ENCODE measurements at places on chromosomes 3 and 15.
A peak's percentile ranks its signal among the peaks of the same experiment; 100 is the strongest.

- DNase-seq: no peak
Measured at GRCh38 chr15:101232677-101233076, 19.2 kb downstream of the CHSY1 start.

DNA sequence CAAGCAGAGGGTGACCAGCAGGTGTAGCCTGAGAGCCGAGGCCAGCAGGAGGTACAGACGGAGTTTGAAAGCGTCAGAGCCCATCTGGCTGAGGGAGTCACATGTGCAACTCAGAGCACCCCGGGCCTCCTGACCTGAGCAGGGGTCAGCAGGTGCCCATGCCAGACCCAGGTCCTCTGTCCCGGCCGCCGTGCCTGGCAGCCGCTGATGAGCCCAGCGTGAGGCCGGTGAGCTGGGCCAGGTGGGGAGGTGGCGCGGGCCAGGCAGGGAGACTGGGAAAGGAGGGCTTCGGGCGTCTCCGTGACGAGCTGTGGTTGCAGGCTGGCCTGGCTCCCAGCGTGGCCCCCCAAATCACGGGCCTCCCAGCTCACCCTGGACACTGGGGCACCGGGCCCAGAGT is 130.9 kb downstream of the CHSY1 start:
- DNase-seq: no peak

DNA sequence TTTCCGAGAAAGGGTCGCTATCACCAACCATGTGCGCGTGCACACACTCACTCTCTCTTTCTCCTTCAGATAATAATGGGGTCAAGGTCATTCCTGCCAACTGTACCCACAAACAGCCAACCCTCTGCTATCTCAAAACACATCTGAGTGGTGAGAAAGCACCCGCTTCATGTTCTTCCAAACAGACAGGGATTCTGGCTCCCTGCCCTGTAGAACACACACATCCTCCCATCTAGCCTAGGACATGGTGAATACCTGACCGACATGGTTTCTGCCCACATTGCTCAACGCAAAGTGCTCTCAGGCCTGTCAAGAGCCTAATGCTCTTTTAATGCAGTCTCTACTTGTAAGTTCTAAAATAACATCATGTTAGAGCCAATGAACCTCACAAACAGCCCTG is 302.2 kb downstream of the FOXP1 start:
- no peak for DNase-seq

- no peak for DNase-seq
Measured at GRCh38 chr3:165233501-165234195, 37.5 kb upstream of the SLITRK3 start.

- no peak for DNase-seq
Measured at GRCh38 chr15:34786206-34786605, 9.1 kb downstream of the ACTC1 start.

DNA sequence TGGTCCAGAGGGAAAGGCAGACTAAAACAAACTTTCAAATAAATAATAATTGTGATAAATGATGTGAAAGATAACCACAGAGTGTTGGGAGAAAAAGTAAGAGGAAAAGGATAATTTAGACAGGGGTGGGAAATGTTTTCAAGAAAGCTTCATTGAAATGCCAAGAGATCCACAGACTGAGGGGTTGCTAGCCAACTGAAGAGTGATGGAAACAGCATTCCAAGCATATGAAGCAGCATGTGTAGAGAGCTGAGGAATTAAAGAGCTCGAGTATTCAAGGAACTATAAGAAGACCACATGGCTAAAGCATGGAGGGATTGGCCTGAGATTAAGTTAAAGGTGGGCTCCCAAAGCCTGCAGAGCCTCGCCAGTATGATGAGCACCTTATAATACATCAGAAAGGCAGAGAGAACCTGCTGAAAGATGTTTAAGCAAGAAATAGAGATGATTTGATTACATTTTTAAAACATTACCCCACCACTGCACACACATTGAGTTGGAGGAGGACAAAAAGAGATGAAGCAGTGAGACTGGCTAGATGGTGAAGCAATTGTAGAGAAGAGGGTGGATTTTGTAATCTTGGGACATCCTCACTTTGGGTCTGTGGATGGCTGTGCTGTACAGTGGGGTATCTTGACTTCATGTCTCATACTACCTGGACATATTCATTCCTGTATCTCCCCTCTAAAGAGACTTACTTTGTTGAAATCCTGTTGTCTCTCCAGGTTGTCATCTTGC is 100.8 kb downstream of the STAC start:
- no peak for DNase-seq

DNA sequence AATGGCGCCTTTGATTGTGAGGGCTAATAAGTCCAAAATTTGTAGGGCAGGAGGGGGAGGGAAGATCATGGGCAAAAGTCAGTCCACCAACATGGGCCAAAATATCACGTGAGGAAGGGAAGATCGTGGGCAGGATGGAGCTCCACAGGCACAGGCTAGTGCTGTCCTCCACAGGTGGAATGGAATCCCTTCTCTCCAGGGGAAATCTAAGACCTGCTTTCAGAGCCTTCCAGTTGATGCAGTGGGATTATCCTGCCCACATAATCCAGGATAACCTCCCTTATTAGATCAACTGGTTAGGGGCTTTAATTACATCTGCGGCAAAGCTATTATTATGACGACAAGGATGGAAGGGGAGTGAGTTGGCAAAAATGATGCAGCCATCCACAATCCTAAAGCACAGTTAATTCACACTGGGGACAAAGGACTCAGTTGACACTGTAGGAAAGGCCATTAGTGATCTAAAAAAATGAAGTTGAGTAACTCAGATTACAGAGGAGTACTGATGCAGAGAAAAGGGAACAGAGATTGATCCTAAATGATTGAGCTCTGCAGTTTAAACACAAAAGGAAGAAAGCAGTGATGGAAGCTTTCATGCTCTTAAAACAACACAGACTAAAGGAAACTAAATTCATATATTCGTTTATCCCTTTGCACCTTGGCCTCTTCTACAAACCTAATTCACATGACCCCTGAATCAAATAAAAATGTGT is 159.8 kb downstream of the AKAP13 start:
- no peak for DNase-seq

DNA sequence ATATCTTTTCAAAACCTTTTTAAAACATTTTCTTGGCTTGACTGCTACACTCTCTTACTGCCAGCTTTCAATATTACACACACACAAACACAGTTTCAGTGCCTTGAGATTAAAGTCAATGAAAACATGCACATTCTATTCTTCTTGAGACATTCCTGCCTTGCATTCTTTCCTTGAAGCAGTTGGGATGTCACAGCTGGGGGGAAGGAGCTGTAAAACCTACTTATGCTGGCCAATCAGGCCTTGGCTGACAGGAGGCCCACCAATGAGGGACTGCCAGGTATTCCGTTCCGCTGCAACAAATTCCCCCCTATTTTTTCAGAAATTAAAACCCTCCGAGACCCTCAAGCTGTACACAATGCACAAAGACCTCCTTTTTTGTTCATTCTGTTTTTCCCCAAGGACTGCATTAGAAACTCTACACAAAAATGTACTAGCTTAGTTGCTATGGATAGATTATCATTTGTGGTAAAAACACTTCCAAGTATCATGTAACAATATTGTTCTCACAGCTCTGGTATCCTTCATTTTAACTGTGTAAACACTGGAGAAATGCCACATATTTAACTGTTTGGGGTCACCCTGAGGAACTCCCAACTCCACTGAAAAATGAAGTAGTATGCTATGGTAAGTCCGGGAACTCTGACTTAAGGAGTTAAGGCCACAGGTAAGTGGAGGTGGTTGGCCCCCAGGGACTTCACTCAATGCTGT is 18.5 kb downstream of the FSTL1 start:
- DNase-seq: no peak

DNA sequence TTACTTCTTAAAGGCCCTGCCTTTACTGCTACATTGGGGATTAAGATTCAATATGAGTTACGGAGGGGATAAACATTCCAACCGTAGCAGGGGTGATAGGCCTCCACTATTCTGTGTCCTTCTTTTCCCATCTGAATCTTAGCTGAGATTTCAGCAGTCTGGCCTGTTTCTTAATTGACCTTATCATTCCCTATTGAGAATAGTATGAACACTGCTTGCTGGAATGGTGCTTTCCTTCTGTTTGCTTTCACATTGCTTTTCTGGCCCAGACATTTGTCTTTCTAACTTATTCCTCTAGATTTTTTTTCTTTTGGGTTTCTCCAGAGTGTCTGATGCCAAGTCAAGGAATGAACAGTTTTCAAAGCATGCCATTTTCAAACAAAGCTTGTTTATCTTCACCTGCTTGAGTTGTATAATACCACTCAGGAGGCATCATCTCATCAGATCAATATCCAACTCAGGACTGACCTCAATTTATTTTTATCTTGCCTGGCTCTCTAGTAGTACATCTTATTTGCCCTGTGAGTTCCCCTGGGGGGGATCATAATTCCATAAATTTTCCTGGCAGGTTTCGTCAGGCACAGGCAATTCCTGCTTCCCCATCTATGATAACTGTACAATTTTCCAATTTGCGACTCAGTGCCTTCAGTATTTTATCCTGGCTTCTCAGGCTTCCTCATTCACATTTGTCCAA is 161.1 kb upstream of the STT3B start:
- no peak for DNase-seq

DNA sequence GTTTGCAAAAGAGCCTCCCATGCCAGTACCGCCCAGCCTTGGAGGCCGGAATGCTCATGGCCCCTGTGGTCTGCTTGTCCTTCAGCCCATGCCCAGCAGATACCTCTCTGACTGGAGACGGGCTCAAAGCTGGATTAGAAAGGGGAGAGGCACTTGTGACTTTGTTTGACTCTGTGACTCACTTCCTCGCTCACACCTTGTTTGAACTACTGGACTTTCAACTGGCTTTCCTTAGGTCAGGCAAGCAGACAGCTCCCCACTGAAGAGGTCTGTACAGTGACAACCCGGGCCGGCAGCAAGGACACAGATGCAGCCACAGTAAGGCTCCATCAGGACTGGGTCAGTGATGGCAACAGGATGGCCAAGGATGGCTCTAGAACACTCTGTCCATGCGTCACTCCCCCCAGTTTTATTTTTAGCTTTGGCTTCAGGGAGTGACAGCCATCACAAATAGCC is 98.6 kb upstream of the ABHD17C start:
- no peak for DNase-seq

GRCh38 chr15:73313861-73314260 is 54.9 kb downstream of the HCN4 start:
- DNase-seq: no peak

- no peak for DNase-seq
Measured at GRCh38 chr3:123722021-123722420, 137.2 kb upstream of the HACD2 start.

DNA sequence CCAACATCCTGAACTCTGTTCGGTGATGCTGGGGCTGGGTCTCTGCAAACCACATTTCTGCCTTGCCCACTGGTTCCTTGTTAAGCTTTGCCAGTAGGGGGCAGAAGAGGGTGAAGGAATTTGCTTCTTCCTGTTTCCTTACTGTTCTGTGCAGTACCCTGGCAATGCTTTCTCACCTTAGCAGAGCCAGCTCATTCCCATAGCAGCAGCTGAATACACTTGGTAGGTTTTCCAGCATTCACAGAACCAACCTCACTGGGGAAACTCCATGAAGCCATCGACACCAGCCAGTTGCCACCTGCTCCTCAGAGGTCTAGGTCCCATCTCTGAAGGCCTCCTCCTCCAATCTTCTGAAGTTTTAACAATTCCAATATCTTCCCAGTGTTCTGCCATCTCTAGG is 308.4 kb downstream of the PDCD6IP start:
- DNase-seq: peak; percentile 39

DNA sequence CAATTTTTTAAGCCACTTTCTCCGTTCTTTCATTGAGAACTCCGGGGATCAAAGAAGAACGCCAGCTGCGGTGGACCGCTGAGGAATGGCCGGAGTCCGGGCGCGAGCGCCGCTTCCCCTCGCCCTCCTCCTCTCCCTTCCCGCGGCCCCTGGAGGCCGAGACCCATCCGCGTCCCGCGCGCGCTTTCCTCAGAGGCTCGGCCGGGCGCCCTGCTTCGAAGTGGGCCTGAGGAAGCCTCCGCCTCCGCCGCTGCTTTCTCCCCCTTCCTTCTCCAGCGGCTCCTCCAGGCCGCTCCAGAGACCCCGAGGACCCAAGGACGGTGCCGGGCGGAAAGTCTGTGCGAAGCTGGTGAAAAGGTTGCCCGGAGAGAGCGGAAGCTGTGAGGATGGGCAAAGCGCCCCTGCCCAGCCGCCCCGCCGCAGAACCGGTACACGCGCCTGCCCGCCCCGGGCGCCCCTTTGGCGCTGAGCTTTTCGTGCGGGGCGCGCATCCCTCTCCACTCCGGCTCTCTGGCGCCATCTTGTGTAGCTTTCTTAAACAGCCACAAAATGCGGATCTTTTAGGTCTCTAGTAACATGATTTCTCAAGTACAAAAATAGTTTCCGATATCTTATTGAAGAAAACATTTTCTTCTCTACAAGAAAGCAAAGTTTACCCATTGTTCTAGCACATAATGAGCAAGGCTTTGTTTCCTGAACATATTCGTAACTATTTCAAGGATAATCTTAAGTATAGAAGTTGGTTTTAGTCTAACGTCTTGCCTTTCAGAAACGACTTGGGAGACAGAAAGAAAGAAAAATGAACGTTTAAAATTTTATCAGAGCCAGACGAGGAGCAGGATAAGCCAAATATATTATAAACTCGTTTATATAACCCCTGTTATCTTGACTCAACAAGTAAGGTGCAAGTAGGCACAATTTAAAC is 59.2 kb upstream of the FAM174B start:
- DNase-seq: peak; percentile 53

GRCh38 chr3:152930516-152930915 is 95.6 kb downstream of the P2RY1 start:
- no peak for DNase-seq

Data from HL-60 (cell line).